Mesothelial cell of epicardium (in vitro differentiated cells): ENCODE measurements at places on chromosomes 5 and 9.
A peak's percentile ranks its signal among the peaks of the same experiment; 100 is the strongest.

DNA sequence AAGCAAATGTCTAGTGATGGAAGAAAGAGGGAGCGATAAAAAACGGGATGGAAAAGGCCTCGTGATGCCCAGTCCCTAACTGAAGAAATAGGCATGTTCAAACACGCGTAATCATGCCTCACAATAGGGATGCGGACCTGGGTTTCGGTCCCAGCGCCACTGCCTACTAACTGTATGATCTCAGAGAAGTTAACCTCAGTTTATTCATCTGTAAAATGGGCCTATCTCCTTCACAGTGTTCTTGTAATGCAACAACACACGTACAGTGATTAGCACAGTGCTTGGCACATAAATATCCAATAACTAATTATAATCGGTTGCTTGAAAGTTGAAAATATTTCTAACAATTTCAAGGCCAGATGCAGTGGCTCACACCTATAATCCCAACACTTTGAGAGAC lies 181.8 kb downstream of the FANCC start:
- no peaks in the 10 kb centered on the region for H3K27me3 ChIP-seq
- no peak for DNase-seq
- H3K4me3 ChIP-seq, result no peak overlapping the region
- H3K36me3 ChIP-seq, result peaks cover 3% of the 10 kb centered on the region
- H3K27ac ChIP-seq, result no peak overlapping the region
- peaks cover 27% of the 10 kb centered on the region for H3K4me1 ChIP-seq

DNA sequence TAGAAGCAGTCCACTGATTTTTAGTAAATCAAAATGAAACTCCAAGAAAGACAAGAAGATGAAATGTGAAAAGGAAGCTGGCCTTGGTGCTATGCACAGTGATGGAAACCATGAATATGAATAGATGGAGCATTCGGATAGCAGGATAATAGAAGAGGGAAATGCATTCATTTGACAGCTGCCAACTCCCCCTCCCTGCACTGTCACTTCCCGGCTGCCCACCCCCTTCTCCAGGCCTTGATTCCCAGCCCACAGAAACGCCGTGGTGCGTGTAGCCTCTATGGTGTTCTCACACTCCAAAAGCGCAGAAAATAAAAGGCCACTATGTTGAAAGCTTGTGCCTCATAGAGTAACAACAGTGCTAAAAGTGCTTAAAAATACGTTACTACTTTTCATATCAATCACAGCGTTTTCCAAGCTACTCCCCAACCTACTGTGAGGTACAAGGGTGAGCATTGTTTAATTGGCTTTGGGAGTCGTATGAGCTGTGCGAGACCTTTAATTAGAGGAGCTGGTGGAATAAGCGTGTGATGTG lies 26.1 kb upstream of the IFNK start:
- H3K4me1 ChIP-seq, result peaks cover 38% of the 10 kb centered on the region
- no peak for DNase-seq
- peaks cover 11% of the 10 kb centered on the region for H3K36me3 ChIP-seq
- peak overlapping the region; percentile 59 for H3K27ac ChIP-seq
- H3K27me3 ChIP-seq, result no peaks in the 10 kb centered on the region

GRCh38 chr9:8262625-8263622 lies 463.3 kb upstream of the DMAC1 start:
- no peak overlapping the region for H3K27ac ChIP-seq
- no peak for DNase-seq
- peaks cover 6% of the 10 kb centered on the region for H3K4me1 ChIP-seq
- no peaks in the 10 kb centered on the region for H3K27me3 ChIP-seq
- no peak overlapping the region for H3K4me3 ChIP-seq

GRCh38 chr5:177402271-177403043 lies 2.0 kb upstream of the PFN3 start:
- H3K4me1 ChIP-seq, result peaks cover 16% of the 10 kb centered on the region
- no peaks in the 10 kb centered on the region for H3K36me3 ChIP-seq
- H3K27ac ChIP-seq, result peak overlapping the region; percentile 61
- H3K27me3 ChIP-seq, result peaks cover 62% of the 10 kb centered on the region
- peak overlapping the region; percentile 71 for H3K4me3 ChIP-seq

DNA sequence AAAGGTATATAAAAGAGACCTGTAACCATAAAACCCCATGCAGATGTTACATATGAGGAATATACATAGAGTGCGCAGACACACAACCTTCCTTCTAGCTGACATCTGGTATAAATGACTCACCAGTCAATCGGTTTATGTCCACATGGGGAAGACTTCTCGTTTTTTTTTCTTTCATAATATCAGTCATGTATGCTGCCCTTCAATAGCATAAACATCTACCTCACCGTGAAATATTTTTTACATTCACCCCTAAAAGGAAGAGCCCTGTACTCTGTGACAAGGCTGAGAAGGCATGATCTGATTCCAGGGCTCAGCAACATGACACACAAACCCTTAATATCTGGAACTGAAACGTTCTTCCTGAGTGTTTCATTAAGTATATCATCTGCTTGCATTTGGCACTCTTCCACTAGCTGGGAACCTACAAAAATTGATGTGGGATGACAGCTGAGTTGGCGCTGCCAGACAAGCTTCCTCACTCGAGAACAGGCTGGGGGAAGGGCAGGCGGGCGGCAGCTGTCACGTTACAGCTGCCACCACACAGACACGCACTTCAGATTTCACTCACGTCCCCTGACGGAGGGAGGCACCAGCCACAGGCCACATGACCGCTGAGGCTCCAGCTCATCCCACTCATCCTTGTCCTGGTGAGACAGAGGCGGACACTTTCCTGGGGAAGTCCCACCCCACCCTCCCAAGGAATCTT lies 74.2 kb downstream of the SHB start:
- no peaks in the 10 kb centered on the region for H3K27me3 ChIP-seq
- no peak overlapping the region for H3K4me3 ChIP-seq
- peak overlapping the region; percentile 92 for H3K27ac ChIP-seq
- H3K36me3 ChIP-seq, result peaks cover 2% of the 10 kb centered on the region

DNA sequence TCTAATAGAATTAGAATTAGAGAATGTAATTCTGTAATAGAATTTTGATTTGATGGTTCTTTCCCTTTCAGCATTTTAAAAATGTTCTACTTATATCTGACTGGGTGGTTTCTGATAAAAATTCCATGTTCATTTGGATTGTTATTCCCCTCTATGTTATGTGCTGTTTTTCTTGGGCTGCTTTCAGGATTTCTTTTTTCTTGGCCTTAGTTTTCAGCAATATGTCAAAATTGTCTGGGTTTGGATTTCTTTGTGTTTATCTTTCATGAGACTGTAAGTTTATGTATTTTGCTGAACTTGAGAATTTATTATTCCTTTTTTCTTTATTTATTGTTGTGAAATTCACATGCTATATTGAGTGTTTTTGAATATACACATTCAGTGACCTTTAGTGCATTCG lies 189.1 kb downstream of the RANBP17 start:
- no peak for DNase-seq
- peaks cover 50% of the 10 kb centered on the region for H3K36me3 ChIP-seq
- H3K27ac ChIP-seq, result no peak overlapping the region

DNA sequence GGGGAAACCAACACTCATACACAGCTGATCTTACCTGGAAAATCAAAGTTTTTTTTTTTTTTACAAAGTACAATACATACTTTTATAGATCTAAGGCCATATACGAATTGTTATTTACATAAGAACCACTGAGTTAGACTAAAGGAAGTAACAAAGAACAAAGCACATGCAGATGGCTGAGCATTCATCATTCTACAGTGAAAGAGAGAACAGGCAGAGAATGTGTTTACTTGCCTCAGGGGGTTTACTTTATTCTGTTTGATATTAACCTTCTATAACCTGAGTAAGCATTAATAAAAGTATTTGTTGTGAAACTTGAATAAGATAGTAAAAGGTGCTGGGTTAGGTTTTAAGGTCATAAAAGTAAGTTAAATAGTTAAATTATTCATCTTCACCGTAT lies 54.7 kb downstream of the SLC38A9 start:
- DNase-seq, result no peak
- H3K27ac ChIP-seq, result peak overlapping the region; percentile 72
- H3K27me3 ChIP-seq, result no peaks in the 10 kb centered on the region
- peaks cover 24% of the 10 kb centered on the region for H3K36me3 ChIP-seq

DNA sequence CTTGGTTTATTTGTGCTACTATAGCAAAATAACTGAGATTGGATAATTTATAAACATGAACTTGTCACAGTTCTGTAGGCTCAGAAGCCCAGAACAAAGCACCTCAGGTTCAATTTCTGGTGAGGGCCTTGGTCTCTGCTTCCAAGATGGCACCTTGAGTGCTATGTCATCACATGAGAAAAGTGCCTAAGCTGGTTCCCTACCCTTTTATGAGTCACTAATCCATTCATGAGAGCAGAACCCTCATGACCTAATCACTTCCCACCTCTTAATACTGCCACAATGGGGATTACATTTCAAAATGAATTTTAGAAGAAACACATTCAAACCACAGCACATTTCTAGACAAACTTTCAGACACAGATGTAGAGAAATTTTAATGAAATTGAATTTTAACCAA lies 98.2 kb upstream of the PRSS3 start:
- no peak for DNase-seq
- H3K4me1 ChIP-seq, result no peaks in the 10 kb centered on the region
- H3K36me3 ChIP-seq, result no peaks in the 10 kb centered on the region
- H3K27me3 ChIP-seq, result peaks cover 13% of the 10 kb centered on the region
- H3K4me3 ChIP-seq, result no peak overlapping the region

GRCh38 chr5:125528881-125529280 lies 782.4 kb upstream of the ZNF608 start:
- H3K27me3 ChIP-seq, result no peaks in the 10 kb centered on the region
- no peak overlapping the region for H3K27ac ChIP-seq
- no peak for DNase-seq
- H3K36me3 ChIP-seq, result peaks cover 5% of the 10 kb centered on the region

GRCh38 chr5:150236981-150237754 lies 47.3 kb downstream of the SLC6A7 start:
- no peak overlapping the region for H3K27ac ChIP-seq
- peaks cover 9% of the 10 kb centered on the region for H3K4me1 ChIP-seq
- H3K36me3 ChIP-seq, result no peaks in the 10 kb centered on the region
- DNase-seq, result no peak

GRCh38 chr9:124894035-124894740 lies 32.3 kb downstream of the ARPC5L start:
- H3K27ac ChIP-seq, result no peak overlapping the region
- no peaks in the 10 kb centered on the region for H3K27me3 ChIP-seq
- H3K36me3 ChIP-seq, result peaks cover 31% of the 10 kb centered on the region
- H3K4me1 ChIP-seq, result no peaks in the 10 kb centered on the region

DNA sequence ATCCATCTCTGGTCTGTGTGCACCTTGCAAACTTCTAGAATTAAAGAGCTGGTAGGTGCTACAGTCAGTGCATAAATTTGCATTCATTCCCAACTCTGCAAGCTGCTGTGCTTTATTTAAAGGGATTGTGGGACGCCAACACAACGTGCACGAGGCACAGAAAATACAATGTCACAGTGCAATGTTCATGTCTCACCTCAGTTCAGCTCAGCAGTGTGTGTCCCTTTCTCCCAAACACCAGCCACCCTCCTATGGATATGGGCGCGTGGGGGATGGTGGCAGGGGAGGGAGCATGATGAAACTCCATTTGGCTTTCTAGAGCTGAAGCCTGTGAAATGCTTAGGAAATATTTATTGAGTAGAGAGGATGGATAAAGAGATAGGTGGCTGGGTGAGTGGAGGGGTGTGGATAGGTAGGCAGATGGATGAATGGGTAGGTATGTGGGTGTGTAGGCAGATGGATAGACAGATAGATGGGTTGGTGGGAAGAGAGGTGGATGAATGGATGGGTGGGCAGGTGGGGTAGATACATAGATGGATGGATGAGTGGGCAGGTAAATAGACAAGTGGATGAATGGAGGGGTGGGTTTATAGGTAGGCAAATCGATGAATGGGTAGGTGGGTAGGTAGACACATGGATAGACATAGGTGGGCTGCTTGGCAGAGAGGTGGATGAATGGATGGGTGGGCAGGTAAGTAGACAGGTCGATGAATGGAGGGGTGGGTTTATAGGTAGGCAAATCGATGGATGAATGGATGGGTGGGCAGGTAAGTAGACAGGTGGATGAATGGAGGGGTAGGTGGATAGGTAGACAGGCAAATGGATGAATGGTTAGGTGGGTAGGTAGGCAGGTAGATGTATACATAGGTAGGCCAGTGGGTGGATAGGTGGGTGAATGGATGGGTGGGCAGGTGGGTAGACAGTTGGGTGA lies 92.7 kb upstream of the FCN2 start:
- H3K4me3 ChIP-seq, result no peak overlapping the region
- H3K4me1 ChIP-seq, result peaks cover 2% of the 10 kb centered on the region
- no peak overlapping the region for H3K27ac ChIP-seq
- DNase-seq, result no peak
- H3K27me3 ChIP-seq, result no peaks in the 10 kb centered on the region
- peaks cover 23% of the 10 kb centered on the region for H3K36me3 ChIP-seq

DNA sequence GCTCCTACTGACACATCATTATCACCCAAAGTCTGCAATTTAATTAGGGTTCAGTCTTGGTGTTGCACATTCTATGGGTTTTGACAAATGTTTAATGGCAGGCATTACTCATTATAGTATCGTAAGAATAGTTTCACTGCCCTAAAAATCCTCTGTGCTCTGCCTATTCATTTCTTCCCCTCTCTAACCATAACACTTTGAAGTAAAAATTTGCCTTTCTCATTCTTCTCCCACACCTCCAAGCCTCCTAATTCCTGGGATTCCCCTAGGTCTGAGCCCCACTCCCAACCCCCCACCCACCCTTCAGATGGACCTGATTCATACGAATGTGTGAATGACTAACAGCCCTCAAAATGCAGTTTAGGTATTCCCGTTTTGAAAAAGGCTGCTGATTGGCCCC lies 18.4 kb downstream of the ENC1 start:
- H3K4me1 ChIP-seq, result peaks cover 53% of the 10 kb centered on the region
- H3K4me3 ChIP-seq, result no peak overlapping the region
- H3K27me3 ChIP-seq, result no peaks in the 10 kb centered on the region

DNA sequence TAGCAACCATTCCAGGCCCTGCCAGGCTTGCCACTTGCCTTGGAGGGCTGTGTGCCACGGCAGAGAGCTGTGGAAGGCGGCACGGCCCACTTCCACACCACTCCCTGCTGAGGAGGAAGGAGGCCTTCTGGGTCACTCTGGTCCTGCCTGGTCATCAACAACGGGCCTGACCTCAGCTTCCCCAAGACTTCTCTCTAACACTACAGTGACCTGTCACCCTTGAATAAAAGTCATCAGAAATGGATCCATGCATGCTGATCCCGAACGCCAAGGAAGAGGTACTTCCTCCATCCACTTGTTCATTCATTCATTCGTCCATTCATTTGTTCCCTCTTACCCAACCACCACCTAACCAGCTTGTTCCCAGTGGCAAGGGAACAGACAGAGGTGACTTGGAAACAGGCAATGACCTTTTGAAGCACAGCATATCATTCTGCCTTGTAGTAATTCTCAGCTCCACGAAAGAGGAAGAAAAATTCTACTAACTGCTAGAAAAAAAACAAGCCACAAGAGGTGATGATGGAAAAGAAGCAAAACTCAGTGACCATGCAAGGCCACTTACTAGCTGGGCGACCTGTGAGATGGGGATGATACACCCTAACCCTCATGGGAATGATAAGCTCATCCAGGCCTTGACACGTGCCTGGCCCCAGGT lies 58.6 kb downstream of the STK10 start:
- no peaks in the 10 kb centered on the region for H3K27me3 ChIP-seq
- H3K4me1 ChIP-seq, result no peaks in the 10 kb centered on the region
- H3K27ac ChIP-seq, result no peak overlapping the region
- H3K36me3 ChIP-seq, result peaks cover 2% of the 10 kb centered on the region
